Endothelial cell of coronary artery (primary cell): ENCODE measurements at places on chromosomes 5 and 9. TPM values are rescaled to one million over a fixed set of nuclear protein-coding genes. Genes with fewer than 3 reads are reported as not detected.

Gene CATSPER3
- total RNA-seq: 0.09 and 0.19 TPM in 2 replicates

Gene MRPL50
- 11.5 and 12.8 TPM in 2 replicates for total RNA-seq

Gene PCDHB14
- total RNA-seq: 1.3 and 1.6 TPM in 2 replicates

Gene ZNF300
- total RNA-seq: 4.7 and 8.5 TPM in 2 replicates

Gene ALAD
- total RNA-seq: 14.1 and 21.0 TPM in 2 replicates

Gene ODF2
- 45.7 and 46.6 TPM in 2 replicates for total RNA-seq

Gene FABP6
- total RNA-seq: not detected in 2 replicates

Gene PCDHA13
- total RNA-seq: 0.09 and 0.19 TPM in 2 replicates

Gene ANKRD18A
- 0.75 and 1.1 TPM in 2 replicates for total RNA-seq

Gene PAEP
- not detected in 2 replicates for total RNA-seq

Gene ACOT12
- not detected in 2 replicates for total RNA-seq

Gene INSYN2B
- total RNA-seq: 5.3 and 10.8 TPM in 2 replicates
